Ascending aorta (tissue), 2 donors: ENCODE measurements at places on chromosomes 3 and 15. TPM values are rescaled to one million over a fixed set of nuclear protein-coding genes. Genes with fewer than 3 reads are reported as not detected.
A peak's percentile ranks its signal among the peaks of the same experiment; 100 is the strongest.

DNA sequence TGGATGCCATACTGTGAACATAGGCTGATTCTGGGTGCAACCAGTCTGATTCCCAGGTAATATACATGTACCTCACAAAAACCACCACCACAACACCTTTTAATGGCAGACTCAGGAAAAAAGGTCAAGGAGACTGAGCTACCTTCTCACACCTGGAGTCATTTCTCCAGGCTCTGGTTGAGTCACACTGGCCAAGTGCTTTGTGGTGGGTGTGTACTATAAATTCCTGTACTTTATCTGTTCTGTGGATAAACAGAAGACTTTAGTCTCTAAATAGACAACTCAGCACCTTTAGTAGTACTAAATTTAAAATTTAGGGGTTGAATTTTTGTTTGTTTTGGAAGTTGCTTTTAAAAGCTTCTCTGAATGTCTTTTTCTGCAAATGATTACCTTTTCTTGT, 46.7 kb downstream of the TOP2B start:
- DNase-seq = no peak

CYP1A2 gene
- not detected for total RNA-seq

GRCh38 chr3:17714473-17714872, 28.0 kb downstream of the TBC1D5 start:
- DNase-seq = no peak

IFT122 gene
- total RNA-seq = 51.1 TPM

DNA sequence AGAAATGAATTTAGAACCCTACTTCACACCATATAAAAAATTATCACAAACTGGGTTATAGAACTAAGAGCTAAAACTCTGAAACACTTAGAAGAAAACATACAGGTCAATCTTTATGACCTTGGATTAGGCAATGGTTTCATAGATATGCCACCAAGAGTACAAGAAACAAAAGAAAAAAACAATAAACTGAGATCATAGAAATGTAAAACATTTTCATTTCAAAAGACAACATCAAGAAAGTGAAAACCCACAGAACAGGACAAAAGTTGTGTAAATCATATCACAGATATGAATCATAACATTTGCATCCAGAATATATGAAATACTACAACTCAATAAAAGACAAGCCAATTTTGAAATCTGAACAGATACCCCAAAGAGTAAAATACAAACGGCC, 72.4 kb downstream of the TBL1XR1 start:
- DNase-seq = no peak

SCAMP5 gene
- 0.43 TPM for total RNA-seq

DNA sequence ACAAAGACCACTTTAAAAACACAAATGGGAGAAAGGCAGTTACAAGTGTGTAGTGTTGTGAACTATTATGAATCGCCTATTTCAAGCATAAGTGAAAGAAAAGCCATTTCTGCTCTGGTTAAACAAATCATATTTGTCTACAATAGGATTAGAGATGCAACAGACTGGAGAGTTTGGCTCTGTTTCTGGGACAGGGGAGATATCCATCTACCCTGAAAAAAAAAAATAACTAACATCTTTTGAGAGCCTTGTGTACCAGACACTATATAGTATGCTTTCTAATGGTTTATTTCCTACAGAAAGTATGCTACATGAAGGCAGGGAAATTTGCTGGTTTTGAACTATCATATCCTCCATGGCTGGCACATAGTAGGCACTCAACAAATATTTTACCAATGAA, 106.7 kb upstream of the FHIT start:
- no peak for DNase-seq

- DNase-seq = no peak
These were observed 165.5 kb downstream of the ALCAM start for GRCh38 chr3:105532251-105532650.

- DNase-seq = no peak
These were observed 23.5 kb upstream of the TNFSF10 start for GRCh38 chr3:172546628-172547214.

- DNase-seq = no peak
These were observed 16.0 kb downstream of the ACTR8 start for GRCh38 chr3:53865732-53866499.

EPB42 gene
- not detected for total RNA-seq

- DNase-seq = no peak
These were observed 8.4 kb upstream of the DHX30 start for GRCh38 chr3:47794544-47794943.

ACKR2 gene
- 24.5 TPM for total RNA-seq

- no peak for DNase-seq
These were observed 7.1 kb upstream of the PLCB2 start for GRCh38 chr15:40314723-40315276.

NRROS gene
- 22.6 TPM for total RNA-seq

DNA sequence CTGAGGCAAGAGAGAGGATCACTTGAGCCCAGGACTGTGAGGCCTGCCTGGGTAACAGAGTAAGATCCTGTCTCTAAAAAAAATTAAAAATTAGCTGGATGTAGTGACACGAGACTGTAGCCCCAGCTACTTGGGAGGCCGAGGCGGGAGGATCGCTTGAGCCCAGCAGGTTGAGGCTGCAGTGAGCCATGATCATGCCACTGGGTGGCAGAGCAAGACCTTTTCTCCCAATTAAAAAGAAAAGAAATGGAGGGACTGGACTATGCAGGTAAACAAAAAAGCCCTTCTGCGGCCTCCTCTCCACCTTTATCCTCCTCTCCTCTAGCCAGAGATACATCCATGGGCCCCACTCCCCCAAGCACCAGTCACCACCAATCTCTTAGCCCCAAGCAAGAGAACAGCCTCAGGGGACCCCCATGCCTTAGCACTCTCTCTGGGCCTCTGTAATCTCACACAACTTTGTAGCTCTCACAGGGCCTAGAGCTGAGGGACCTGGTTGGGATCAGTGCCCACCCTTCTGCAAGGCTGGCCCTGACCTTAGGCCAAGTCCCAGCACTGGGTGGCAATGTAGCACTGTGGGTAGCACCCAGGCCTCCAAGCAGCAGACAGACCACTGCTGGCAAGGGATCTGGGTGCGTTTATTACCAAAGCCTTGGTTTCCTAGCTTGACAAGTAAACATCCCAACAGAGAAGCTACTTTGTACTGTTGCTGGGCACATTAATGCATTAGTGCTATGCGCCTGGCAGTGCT, 43.4 kb downstream of the FAM174B start:
- DNase-seq = no peak

- no peak for DNase-seq
These were observed 147.3 kb upstream of the CDIN1 start for GRCh38 chr15:36432161-36432560.

ASB14 gene
- not detected for total RNA-seq

GRCh38 chr3:65714134-65714533, 324.6 kb downstream of the MAGI1 start:
- peak; percentile 66 for DNase-seq

GRCh38 chr3:53171827-53172505, 11.0 kb downstream of the PRKCD start:
- DNase-seq = no peak

DNA sequence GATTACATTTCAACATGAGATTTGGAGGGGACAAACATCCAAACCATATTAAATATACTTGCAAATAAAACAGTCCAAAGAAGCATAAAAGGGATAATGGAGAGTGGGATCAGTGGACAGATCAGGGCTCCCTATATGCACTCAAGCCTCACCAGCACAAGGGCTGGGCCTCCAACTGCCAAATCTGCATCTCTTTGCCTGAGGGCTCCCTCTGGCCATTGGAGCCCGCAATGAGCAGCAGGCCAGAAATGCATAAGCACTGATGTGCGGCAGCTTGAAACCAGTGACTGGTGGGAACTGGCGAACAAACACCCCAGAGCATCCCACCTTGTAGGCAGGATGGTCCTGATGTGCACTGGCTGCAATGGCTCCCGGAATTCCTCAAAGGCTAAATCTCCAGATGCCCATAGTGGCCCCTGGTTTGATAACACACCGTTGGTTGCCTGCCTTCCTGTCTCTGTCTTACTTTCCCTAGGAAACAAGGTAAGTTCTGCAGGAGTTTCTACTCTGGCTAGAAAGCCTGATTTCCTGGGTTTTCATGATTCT, 55.9 kb upstream of the POMGNT2 start:
- DNase-seq = no peak

DNA sequence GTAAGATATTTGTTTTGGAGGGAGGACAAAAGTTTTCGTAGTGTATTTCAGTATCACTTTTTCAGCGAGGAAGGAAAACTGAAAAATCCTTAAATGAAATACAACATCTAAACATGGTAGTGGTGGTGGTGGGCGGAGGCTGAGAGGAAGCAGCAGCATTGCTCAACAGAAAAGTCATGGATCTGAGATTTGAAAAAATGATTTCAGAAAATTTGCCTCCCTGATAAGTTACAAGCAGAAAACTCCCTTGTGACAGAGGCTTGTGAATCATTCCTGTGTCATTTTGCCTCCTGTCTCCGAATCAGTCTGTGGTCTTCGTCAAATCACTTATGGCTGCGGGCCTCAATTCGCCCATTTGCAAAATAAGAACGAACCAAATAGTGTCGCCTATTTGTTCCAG, 965 bp upstream of the CRBN start:
- no peak for DNase-seq

DNA sequence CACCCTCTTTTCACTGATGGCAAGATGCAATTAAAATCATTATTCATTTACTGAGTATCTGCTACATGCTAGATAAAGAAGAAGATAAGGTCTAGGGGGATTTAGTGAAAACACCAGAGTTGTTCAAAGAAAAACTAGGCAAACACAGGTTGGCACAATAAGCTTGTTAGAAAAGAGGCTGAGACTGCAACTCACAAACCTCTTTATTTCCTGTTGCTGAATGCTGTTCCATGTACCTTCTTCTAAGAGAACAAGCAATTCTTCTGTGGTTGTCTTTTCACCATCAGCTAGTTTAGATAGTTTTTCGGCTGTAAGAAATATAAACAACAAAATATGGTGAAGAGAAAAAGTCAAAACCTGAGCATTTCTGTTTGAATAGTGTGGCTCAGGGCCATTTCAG, 61.1 kb downstream of the EIF3J start:
- DNase-seq = no peak

- no peak for DNase-seq
These were observed 27.1 kb upstream of the SEMA3F start for GRCh38 chr3:50128001-50128400.

GRCh38 chr3:86104154-86104553, 886.8 kb downstream of the VGLL3 start:
- DNase-seq = no peak

- DNase-seq = no peak
These were observed 16.5 kb downstream of the IMPG2 start for GRCh38 chr3:101303836-101304235.

GRCh38 chr3:8660175-8661118, 15.8 kb upstream of the SSUH2 start:
- no peak for DNase-seq

GPR27 gene
- 2.4 TPM for total RNA-seq

GRCh38 chr3:115520241-115520640, 103.1 kb upstream of the GAP43 start:
- DNase-seq = no peak

DNA sequence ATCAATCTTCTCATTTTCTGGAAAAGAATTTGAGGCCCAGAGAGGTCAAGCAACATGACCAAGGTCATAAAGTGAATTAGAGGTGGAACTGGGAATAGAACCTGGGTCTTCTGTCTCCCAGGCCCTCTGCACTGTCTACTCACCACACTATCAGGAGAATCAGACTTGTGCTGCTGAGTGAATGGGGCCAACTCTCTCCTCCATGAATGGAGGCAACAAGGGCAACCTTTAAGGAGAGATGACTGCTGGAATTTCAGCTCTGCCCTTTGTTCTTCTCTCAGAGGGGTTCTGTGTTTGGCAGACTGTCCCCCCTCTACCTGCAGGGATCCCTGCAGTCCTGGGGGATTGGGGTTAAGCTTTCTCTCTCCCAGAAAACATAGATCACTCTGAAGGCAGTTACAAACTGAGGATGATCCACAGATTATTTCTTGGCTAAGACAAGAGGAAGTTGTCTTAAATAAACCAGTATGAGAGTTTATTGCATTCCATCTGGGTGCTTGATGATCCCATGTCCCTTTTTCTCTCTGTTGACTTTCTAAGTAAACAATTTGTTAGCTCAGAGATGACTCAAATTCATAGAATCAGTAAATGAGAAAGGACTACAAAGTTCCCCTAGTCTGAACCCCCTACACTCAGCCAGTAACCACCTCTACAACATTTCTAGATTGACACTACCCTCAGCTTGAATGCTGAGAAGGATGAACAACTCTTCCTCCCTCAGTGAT, 99.0 kb upstream of the LIPC start:
- no peak for DNase-seq

GMPS gene
- 17.8 TPM for total RNA-seq

DNA sequence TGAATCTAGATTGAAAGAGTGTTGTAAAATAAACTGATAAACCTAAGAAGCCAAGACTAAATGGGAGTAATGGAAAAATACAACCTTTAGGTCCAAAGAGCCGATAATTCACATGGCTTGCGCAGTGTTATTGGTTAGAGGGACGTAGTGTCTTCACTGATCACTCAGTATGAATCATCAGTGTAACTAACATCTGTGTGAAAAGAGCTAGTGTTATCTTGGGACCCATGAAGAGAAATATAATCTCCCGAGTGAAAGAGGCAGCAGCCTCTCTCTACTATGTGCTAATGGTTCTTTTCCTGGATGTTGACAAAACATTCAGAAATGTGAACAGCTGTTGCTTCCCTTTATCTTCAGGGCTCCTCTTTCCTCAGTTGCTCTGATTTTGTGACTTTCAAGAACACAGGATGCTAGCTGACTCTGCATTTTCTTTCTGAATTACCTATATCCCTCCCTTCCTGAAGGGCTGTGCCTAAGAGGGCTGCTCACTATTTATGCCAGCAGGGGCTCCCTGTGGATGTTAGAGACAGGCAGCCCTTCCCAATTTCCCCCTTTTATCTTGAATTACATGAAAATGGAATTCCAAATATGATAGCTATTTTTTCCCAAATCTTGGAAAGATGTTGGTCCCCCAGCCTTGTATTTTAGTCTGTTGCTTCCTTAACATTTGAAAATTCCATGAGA, 128.8 kb downstream of the GRM7 start:
- no peak for DNase-seq

PLSCR5 gene
- total RNA-seq = not detected

GRCh38 chr3:132344666-132345280, 27.6 kb downstream of the ACP3 start:
- DNase-seq = no peak
